ENCODE measurements at places on chromosomes 1 and 21.

DNA sequence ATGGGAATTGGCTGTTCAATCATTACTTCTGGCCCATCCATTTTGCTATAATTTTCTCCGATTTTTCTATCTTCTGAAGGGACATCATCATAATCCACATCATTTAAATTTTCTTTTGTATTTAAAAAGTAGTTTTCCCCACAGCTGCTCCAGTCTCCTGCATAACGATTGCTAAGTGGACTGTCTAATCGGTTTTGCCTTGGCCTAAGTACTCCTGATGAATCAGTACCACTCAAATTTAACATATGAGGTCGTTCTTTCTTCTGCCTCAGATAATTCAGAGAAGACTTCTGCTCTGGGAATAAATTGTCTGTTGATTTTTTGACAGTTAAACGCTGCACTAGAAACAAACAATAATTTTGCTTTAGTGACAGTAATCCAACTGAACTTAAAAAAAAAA, 41.9 kb downstream of the SYDE2 start:
- DNase-seq = no peak

- no peak for DNase-seq
Measured at GRCh38 chr1:208438112-208438699, 194.0 kb upstream of the PLXNA2 start.

- DNase-seq = no peak
Measured at GRCh38 chr1:8871539-8871935, 6.9 kb downstream of the ENO1 start.

DNA sequence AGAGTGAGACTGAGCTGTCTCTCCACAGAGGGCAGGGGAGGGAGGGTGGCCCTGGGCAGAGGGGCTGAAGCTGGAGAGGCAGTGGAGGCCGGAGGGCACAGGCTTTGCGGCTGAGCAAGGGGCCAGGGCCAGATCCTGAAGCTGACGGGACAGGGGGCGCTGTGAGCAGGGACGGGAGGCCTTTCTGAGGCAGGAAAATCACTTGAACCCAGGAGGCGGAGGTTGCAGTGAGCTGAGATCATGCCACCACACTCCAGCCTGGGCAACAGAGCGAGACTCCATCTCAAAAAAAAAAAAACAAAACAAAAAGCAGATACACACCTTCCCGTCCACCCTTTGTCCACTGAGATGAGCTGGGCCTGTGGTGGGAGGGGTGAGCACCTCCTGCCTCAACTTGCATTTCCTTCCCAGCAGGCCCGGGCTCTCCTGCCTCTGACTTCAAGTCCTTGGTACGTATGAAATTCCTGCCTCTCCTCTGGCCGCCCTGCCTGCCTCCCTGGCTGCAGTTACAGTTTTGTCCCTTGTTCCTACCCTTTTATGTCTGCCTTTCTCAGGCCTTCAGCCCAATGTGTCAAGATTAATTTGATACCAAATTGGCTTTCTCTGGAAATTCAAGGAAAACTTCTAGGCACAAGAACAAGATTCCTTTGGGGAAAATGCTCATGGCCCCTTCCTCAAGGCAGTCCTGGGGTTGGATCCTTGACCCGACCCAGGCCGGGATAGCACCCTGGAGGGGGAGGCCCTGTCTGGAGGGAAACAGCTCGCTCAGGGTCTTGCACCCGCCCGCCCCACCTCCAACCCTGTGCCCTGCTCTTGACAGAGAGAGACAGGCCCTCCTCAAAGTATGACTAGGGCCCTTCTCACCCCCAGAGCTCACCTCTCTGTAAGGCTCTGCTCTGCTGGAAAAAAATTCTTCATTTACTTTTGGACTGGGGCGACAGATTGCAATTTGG, 11.2 kb upstream of the ADAMTSL4 start:
- no peak for DNase-seq

- DNase-seq = no peak
Measured at GRCh38 chr1:54273795-54274163, 73.8 kb downstream of the MRPL37 start.

GRCh38 chr21:31190516-31190915, 152.2 kb upstream of the KRTAP19-8 start:
- DNase-seq = no peak

DNA sequence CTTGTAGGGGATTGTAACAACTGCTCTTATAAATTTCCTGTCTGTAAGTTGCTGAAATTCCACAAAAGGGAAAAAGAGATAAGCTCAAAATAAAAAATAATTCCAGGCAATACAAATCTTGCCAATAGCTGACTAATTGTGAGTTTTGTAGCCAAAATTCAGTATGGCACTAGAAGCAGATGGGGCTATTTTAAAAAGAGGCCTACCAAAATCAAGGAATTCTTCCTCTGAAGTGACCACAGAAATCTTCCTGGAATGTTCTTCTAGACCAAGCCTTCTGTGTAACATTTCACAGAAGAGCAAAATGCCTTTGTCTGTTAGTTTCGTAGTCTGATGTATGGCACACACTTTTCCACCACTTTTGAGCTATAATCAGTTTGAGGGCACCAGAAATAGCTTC, 127.6 kb downstream of the CYYR1 start:
- no peak for DNase-seq

DNA sequence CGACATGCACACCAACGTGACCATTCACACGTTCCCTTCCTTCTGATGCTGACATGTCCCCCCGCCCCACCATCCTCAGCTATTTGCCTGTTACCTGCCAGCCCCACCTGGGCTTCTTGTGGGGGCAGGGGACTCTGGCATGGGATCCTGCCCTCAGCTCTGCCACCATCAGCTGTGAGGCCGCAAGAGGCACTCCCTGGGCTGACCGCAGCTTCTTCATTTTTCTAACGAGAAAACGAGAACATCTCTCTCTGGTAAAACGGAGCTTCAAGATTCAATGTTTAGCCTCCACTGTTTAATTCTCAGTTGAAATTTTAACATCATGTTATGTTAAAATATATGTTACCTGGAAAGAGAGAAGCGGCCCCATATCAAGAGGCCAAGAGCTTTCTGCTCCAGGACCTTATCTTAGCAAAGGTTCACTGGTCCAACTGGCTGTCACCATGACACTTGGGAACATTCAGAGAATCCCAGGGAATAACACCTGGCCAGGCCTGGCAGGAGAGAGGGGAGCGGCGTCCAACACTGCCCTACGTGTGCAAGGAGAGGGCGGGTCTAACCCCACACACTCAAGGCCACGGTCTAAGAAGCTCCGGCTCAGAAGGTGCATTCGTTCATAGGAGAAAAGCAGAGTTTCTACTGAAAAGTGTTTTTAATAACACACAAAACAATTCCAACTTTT, 51.3 kb downstream of the HLCS start:
- DNase-seq = no peak

All from pulmonary artery endothelial cell (primary cell).